Astrocyte (in vitro differentiated cells and primary cell): ENCODE measurements at places on chromosomes 16 and 17. TPM values are rescaled to one million over a fixed set of nuclear protein-coding genes. Genes with fewer than 3 reads are reported as not detected.

DNA sequence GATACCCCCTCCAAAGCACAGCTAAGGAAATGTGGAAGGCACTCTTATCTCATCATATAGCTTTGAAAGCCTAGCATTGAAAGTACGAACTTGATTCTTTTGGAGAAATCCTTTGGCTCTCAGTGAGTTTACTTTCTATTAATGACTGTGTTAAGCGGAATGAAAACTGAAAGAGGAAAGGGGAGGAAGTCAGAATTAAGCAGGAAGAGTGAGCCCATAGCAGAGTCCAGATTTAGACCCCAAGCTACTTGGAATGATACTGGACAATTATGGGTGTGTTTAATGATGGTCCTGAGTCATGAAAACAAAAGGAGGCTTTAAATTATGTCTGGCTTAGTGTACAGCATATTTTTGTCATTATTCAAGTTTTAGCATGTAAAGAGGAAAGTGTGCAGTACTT, 42.2 kb downstream of the TENT4B start:
- peak; percentile 60 for DNase-seq

GRCh38 chr16:13081825-13082331, 180.5 kb downstream of the SHISA9 start:
- no peak for DNase-seq

Gene RPUSD1
- 27.5 and 28.8 TPM in 2 replicates for total RNA-seq

Gene IL17C
- total RNA-seq, result 0.36 TPM in 1 of 2 replicates, not detected in the other

Gene KCNH6
- total RNA-seq, result not detected in 2 replicates

GRCh38 chr17:64991726-64992125, 64.8 kb downstream of the GNA13 start:
- DNase-seq, result no peak

DNA sequence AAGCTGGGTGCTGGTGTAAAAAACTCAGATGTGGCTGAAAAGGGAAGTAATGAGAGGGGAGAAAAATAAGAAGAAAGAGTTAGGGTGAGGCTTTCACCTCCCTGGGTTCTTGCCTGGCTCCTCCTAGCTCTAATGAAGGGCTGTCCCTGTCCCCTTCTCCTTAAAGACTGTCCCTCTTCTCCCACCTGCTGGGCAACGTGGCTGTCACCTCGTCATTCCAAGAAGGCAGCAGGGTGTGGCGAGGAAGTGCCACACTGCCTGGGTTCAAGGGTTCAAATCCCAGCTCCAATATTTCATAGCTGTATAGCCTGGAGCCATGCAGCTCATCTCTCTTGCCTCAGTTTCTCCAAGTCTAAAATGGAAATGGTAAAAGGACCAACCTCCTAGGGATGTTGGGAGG, 122.5 kb upstream of the CACNG5 start:
- no peak for DNase-seq

- no peak for DNase-seq
These were observed 106.3 kb upstream of the HSBP1 start for GRCh38 chr16:83701494-83701893.

Gene CDH3
- total RNA-seq, result 13.2 and 14.1 TPM in 2 replicates

Gene ZNF200
- total RNA-seq, result 8.6 and 9.2 TPM in 2 replicates

DNA sequence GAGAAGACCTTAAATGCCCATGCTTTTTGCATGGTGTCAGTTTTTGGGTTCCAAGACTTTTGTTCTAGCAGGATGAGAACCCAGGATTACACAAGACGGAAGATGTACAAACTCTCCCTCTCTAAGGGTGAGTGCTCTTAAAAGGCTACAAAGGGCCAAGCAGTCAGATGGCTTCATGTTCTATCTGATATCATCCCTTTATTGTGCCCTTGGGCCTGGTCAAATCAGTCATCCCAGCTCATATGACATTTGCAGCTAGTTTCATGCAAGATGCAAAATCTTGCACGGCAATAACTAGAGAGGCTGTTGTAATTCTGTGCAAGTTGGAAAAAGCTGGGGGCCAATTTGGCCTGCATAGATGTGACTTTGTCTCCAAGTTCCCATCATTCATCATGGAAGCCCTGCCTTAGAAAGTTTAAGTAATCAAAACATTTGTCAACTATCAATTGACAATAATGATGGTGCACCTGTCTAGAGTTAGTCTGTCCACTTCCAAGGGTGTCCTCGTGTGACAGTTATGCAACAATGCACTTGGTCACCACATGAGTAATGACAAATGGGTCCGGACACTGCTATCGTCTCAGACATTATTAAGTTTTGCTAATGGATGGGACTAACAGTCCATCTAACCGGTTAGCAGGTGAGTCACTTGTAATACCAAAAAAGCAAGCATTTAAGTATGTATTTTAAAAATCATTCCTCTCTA, 58.6 kb upstream of the ZFHX3 start:
- no peak for DNase-seq
